NCI-H510A treated with DMSO at 0.1 percent for 48 hours (cell line): ENCODE measurements at places on chromosomes 7 and 10.

DNA sequence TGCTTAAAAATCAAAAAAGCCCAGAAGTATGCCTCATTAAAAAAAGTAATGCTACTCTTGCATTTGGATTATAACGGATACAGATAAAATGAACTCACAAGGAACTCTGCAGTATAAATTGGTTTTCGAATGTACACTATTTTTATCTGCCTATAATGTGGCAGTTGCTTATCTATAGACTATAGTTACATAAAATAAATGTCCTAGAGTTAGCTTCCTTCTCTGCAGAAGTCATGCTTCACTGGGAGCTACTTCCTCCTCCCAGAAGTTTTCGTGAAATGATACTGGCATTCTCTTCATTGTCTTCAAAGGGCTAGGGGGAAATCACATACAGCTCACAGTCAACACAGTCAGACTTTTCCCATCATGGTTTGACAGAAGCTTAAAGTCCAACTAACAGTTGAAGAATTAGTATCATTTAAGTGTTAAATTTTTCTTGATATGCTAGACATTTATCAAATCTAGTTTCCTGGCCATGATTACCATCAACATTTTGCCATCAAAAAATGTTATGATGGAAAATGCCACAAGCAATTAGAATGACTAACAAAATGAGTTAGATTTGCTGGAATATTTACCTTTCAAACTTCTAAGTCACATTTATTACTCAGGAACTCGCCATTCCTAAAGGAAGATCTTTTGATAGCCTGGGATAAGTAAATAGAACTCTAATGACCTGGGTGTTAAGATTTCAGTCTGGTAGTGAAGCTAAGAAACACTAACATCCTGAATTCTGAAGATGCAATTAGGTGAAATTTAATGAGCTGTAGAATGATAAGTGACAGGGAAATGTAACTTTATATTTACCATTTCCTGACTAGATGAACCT lies 87.3 kb upstream of the TRIL start:
- DNase-seq = no peak

GRCh38 chr10:119620241-119621077 lies 23.7 kb upstream of the TIAL1 start:
- no peak for DNase-seq

DNA sequence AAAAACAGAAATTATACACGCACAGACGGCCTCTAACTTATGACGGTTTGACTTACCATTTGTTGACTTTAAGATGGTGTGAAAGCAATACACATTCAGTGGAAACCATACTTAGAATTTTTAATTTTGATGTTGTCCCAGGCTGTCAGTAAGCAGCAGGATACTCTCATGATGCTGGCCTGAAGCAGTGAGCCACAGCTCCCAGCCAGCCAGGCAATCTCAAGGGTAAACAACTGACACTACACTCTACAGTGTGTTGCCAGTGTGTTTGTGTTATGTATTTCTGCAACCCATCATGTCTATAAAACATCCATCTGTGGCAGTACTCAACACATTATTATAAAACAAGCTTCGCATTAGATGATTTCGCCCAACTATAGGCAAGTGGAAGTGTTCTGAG lies 747.5 kb downstream of the NRG3 start:
- DNase-seq = no peak

GRCh38 chr7:29401769-29402168 lies 161.9 kb upstream of the PRR15 start:
- DNase-seq = no peak

GRCh38 chr10:114281461-114281860 lies 42.4 kb downstream of the VWA2 start:
- no peak for DNase-seq

DNA sequence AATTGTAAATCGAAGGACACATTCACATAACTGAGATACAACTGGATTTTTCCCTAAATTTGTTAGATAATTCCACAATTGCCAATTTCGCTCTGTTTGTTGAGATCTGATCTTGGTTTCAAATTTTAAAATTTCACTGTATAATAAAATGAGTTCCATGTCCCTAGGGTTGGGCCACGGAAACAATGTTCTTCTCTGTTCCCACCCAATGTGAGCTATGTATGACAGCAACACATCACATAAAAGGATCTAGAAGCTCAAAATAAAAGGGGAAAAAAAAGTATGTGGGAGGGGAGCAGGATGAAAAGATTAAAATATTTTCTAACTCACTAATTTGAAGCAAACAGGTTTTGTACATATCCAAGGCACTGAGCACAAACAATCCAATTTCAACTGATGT lies 287.8 kb upstream of the MKLN1 start:
- DNase-seq = no peak

DNA sequence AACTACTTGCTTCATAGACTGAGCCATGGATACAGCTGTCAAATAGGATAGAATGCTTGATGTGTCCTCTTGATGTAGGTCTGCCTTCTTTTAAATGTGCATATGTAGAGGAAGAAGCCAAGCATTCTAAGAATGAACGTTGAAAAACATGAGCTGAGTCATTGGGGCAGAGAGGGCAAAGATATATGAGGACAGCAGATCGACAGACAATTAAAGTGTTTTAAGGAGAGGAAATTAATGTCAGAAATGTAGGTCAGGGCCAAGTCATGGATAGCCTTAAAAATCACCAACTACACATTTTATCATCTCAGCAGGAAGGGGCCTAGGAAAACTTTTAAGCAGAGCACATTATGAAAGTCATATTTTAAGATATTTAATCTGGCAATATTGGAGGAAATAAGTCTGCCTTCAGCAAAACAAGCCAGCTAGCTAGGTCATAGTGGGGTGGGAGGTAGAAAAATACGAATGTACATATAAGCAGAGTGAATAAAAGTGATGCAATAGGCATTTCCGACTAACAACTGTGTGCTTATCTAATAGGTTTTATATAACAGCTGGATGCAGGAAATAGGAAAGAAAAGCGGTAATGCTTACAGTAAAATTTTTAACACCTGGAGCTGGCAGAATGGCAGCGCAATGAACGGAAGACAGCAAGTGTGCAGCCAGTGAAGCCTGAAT lies 638.3 kb upstream of the TPK1 start:
- DNase-seq = no peak

GRCh38 chr7:5455581-5456219 lies 32.1 kb upstream of the TNRC18 start:
- DNase-seq = no peak

GRCh38 chr10:89163265-89163995 lies 43.7 kb downstream of the CH25H start:
- DNase-seq = no peak

GRCh38 chr10:97512993-97513392 lies 14.3 kb downstream of the UBTD1 start:
- peak; percentile 11 for DNase-seq

- no peak for DNase-seq
Observed at GRCh38 chr7:1691601-1692514, 21.8 kb downstream of the ELFN1 start.

- DNase-seq = no peak
Observed at GRCh38 chr7:25646726-25647413, 418.6 kb upstream of the NPVF start.

- DNase-seq = no peak
Observed at GRCh38 chr7:3607847-3608246, 306.8 kb downstream of the SDK1 start.

DNA sequence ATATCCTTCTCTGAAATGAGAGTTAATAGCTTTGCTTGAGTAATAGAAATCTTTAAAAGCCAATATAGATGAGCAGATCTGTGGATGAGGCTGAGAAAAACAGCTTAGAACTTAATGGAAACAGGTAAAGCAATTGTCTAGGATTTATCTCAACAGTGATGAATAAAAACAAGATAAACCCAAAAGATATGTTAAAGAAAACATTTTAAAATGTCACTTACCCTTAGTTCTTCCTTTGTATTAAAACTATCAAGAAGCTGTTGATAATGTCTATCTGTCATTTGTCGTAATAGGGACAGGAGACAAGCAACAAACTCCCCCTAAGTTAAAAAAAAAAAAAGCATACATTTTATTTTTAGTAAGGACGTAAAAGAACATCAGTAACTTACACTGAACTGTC lies 272.1 kb upstream of the IMMP2L start:
- no peak for DNase-seq

- DNase-seq = no peak
Observed at GRCh38 chr7:44965937-44966730, 12.7 kb downstream of the MYO1G start.

- DNase-seq = no peak
Observed at GRCh38 chr10:14433147-14433546, 102.4 kb upstream of the FRMD4A start.

GRCh38 chr10:48478980-48479811 lies 125.7 kb downstream of the ARHGAP22 start:
- no peak for DNase-seq

DNA sequence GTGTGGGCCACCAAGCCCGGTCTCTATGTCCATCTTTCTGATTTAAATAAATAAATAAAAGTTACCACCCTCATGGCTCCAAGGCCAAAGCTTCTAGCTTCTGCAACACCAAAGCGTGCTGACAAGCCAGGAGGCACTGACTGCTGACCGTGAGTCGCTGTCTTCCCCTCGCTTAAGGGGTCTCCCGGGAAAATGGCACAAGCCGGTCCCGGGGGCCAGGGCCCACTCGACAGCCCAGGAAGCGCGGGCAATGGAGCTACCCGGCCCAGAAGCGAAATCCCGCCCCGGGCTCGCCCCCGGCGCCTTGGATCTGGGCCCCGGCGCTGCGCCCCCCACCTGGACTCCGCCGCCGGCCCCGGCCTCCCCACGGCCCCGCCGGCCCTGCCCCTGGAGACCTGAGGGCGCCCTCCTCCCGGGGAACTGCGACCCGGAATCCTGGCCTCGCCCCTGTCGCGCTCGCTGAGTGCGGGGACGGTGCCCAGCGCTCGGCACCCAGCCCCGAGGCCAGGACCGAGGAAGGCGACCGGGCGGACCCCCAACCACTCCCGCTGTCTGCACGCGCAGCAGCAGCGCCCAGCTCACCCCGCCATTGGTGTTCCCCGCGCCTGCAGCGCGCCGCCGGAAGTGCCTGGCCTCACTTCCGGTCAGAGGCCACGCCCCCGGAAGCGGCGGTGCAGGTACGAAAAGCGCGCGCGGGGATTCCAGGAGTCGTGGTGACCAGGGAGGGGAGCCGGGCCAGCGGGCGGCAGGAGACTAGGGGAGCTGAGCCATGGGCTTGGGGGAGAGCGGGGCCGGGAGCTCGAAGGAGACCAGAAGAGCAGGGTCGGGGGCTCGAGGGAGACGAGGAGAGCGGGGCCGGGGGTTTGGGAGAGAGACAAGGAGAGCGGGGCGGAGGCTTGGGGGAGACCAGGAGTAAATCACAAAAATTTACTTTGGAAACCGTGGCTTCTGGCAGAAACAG lies at the start of the genes MRM2 and NUDT1:
MRM2 (minus strand) TSS at position 626 of the 961 bp plus-strand sequence; CDS start at position 590, 36 bp downstream.
NUDT1 (plus strand) TSS at position 647 of the 961 bp plus-strand sequence. CDS start 2,349 bp downstream, outside the sequence.
- peak; percentile 96 for DNase-seq

DNA sequence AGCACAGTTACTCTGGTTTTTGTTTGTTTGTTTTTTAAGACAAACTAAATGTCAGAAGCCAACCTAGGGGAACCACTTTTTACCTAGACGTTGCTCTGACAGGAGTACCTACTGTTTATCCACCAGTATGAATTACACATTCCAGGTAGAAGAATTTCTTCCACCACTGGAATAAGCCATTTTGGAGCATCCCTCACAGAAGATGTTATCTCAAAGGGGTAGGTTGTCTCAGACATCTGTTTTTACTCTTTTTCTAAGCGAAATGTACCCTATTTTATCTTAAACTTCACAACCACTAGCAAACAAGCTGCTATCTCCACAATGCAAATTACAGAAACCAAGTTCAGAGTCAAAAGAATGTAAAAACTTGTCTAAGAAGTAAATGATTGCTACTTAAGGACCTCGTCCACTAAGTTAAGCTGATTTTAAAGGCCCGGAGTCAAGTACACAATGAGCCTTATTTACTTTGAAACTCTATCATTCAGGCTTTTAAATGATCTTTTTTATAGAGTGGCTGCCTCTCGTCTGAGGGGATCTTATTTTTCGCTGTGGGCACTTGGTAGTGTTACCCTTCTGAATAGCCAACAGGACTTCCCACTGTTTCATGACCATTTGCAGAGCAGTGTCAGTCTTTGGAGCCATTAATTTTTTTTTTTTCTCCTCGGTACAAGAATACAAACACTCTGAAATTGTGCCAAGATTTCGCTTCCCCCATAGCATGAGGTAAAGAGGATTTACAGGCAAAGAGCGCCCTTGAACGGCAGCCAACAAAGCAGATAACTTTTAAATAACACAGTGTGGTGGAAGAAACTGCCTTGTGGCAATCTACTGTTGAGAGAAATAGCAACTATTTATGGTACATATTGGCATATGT lies 15.7 kb upstream of the ARMC3 start:
- DNase-seq = peak; percentile 64

DNA sequence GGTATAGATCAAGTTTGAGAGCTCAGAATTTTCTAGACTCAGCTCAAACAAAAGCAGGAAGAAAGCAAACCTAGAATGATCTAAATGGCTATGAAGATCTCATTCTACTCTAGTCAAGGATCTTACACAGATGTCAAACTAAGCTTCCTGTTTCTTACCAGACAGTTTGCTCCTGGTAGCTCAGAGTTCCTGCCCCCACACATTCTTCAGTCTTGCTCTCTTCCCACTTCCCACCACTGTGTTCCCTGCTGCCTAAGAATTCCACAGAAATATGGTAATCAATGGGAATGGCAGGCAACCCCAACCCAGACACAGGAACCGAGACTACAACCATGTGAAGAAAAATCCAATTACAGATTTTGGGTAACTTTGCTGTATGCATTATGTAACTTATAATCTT lies 133.4 kb upstream of the PTN start:
- no peak for DNase-seq

- DNase-seq = no peak
Observed at GRCh38 chr7:12220389-12221046, 9.4 kb downstream of the TMEM106B start.

DNA sequence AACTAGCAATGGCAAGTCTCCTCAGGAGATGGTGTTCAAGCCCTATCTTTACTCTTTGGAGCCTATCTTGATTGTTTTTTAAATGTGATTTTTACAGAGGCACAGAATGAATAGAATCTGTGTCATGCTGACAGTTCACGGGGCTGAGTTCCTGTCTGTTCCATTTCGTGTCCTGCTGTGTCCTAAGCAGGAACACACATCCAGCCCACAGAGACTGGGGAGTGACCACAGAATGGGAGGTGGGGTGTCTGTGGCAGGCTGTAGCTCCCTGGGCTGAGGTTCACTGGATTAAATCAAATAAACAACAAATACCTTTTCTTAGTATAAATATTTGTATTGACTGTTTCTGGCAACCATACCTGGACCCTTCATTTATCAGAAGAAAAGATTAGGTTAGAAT lies 73.4 kb upstream of the CARD11 start:
- no peak for DNase-seq
